ENCODE measurements at places on chromosomes 6 and 20.

- DNase-seq, result no peak
These were observed 164.3 kb downstream of the RPS12 start for GRCh38 chr6:132978685-132979084.

DNA sequence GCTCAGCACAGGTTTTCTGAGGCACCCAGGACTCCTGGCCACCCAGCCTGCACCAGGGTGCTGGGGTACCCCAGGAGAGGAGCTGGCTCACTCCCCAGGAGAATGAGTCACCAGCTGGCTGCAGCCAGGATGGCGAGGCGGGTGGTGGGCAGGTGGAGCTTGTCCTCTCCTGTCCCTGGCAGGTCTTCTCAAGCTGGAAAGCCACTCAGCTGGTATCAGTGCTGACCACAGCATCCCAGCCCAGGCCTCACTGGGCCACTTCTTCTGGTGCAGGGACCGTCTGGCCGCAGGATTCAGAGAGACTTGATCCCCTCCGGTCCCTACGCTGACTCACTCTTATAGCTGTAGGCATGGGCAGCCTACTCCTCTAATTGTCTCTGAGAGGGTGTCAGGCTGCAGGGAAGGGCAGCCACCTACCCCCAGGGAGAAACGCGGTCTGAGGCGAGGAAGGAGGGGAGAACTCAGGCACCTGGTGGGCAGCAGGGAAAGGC is 22.2 kb downstream of the TFEB start:
- no peak for DNase-seq

DNA sequence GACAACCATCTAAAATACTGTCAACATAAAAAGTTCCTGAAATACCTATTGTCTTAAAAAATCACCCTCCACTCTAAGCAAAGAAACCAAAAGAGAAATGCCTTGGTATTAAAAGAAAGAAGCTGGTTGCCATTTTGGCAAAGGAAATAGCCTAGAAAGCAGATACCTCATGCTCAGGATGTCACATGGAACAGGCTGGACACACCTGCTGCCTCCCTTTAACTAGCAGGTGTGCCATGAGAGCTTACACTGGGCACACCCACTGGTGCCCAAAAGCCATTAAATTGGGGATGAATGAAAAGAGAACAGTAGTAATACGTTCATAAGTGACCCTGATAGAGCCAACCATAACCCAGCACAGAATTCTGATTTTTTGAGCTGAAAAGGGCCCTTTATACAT is 1.5 kb downstream of the SLC23A2 start:
- DNase-seq, result no peak

DNA sequence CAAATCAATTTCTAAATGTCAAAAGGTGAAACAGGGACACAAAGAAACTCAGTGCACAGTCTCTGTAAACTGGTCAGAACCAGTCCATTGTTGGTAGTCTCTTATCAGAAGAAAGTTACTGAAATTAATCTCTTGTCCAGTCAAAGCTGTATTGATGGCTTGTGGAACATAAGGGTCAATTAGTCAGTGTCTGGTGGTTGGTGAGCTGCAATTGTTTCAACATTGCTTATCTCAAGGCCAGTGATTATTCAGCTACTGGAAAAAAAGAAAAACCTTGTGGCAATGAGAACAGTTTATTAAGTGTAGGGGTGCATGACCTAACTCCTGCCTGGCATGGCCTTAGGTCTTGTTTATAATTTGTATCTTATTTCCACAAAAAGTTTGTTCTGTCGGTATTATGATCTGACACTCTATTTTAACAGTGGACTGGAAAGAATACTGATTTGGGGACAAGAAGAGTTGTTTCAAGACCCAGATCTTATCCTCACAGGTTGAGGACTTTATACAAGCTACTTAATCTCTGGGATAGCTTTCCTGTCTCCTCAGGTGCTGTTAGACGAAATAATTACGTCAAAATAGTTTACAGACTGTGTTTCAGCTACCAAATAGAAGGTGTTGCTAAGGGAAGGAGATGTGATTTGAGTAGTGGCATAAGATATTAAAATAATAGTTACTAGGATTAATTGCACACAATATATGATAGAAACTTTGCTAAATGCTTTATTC is 520.0 kb upstream of the IRAK1BP1 start:
- no peak for DNase-seq

- DNase-seq, result no peak
These were observed 336.9 kb downstream of the BTBD9 start for GRCh38 chr6:38302838-38303237.

DNA sequence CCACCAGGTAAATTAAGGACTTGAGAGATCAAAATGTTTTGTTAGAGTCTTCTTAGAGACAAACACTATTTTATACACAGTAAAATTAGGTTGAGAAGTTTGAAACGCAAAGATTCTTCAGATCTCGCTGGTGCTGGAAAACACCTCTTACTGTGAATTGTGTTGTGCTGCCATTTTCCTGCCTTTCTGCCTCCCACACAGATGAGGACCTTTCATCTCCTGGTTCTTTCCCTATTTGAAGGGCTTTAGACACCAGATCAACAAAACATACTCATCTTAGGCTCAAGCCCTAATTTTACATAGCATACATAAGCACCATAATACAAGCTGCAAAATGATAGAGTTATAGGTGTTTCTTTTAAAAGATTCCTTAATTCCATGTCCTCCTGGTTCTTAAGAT is 18.6 kb downstream of the STAU1 start:
- no peak for DNase-seq

GRCh38 chr6:32882879-32883250 is 28.9 kb downstream of the PSMB9 start:
- no peak for DNase-seq

DNA sequence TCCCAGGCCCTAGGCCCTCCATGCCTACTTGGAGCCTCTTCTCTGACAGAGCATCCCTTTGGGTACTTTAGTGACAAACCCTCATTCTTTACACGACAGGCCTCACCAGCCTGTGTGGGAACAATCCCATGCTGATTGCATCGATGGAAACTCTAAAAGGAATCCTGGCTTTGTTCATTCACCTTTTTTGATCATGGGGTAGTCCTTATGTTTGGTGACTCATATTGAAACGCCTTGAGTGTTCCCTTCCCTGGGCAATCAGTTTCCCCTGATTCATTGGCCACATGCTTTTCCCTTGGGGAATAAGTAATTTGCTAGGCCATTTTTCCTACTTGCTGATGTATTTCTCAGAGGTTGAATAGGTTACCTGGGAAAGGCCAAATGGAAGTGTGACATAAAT is 14.7 kb upstream of the TNFAIP3 start:
- no peak for DNase-seq

- no peak for DNase-seq
These were observed 1058.0 kb upstream of the FLRT3 start for GRCh38 chr20:15395457-15395856.

DNA sequence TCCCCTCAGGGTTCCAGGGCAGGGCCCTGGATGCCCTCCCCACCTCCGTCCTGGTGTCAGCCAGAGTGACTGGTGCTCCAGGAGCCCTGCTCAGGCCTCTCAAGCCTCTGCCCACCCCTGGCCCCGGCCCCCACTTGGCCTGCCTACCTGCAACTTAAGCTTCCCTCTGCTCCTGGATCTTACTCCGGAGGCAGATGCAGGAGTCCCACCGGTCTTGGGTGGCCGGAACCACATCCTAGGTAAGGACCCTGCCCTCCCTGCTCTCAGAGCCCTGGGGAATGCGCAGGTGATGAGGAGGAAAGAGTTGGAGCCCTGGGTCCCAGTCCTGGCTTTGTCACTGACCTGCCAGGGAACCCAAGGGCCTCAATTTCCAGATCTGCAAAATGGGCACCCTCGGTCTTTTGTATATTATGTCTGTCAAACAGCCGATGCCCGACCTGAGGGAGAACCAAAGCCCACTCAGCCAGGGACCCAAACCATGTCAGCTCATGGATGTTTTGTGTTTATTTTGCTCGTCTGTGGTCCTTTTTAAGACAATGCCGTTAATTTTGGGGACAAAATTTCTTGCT is 34.5 kb upstream of the BPIFA2 start:
- no peak for DNase-seq

DNA sequence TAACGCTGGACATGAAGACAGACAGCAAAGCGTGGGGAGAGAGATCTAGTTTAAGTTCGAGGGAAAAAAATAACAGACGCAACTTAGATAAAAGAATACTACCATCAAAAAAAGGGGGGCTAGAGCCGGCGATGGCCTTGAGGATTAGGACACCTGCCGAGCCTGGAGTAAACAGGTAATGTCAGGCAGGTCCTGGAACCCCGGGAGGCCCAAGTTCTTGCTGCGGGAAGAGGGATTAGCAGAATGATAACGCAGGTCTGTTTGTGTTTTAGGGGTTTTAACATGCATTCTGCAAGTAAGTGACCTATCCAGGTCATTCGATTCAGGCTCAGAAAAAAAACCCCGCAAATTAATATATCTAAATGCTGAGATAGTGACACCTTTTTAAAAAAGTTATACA is 754 bp upstream of the TMEM170B start:
- DNase-seq, result no peak

DNA sequence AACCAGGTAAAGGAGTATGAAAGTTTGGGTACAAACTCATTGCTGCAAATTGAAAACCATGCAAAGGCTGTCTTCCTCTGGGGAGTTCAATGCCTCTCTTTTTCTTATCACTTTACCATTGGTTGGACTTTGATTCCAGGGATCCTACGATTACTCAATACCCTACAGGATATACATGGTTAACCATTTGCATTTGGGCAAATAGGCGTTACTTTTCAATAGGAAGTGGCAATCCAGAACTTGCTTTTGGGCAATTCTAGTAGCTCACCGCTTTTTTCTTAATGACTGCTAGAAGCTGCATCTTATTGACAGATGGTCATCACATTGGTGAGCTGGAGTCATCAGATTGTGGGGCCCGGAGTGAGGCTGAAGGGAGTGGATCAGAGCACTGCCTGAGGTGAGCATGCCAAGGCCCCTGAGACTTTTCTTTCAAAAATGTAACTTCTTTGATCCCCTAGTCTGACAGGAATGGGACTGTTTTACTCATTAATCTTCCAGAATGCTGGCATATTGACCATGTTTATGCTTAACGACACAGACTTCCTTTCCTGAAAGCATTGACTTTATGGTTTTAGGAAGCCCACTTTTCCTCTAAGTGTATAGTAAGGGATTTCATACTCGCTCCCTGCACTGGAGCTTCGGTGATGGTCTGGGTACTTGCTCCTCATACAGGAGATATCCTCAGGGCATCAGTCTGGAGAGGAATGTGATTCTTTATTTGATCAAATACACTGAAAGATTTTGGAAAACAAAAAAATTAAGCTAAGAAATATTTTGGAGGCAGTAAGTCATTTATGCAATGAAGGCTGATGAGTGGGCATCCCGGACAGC is at the start of gene CCR6:
Gene CCR6, plus strand, starts transcription at position 270 of the 831 bp plus-strand sequence. CDS start 13,039 bp downstream, outside the sequence.
- DNase-seq, result no peak

- DNase-seq, result no peak
These were observed 15.9 kb downstream of the GLYATL3 start for GRCh38 chr6:49515485-49516146.

GRCh38 chr20:33841436-33841799 is 30.3 kb downstream of the CHMP4B start:
- no peak for DNase-seq

DNA sequence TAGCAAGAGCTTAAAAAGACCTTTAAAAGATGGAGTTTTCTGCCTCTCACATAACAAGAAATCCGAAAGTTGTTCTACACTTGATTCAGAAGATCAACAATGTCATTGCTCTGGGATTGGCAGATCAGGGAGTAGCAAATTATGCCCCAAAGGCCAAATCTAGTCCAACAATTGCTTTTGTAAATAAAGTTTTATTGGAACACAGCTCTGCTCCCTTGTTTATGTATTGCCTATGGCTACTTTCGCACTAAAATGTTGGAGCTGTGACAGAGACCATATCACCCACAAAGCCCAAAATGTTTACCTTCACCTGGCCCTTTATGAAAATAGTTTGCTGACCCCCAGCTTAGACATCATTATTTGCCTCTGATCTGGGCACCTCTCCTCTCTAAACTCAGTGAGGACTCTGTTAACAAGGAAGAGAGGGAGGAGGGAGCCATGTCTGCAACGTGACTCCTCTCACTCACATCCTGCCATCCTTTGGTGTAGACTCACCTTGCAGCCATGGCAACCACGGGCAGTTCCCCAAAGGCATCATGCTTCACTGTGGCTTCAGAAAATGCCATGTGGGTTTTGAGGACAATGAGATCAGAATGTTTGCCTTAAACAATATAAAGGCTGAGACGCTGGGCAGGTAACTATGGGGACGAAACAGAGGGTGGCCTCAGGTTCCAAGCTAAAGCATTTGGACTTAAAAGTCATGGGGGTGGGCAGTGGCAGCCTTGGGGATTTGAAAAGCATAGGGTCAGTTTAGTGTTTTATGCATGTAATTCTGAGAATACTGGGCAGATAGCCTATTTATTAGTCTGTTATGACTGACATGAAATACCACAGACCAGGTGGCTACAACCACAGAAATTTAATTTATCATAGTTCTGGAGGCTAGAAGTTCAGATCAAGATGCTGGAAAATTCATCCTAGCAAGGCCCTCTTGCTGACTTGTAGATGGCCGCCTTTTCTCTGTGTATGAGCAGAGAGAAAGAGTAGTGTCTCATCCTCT is 149.7 kb upstream of the TNFAIP3 start:
- peak; percentile 87 for DNase-seq

DNA sequence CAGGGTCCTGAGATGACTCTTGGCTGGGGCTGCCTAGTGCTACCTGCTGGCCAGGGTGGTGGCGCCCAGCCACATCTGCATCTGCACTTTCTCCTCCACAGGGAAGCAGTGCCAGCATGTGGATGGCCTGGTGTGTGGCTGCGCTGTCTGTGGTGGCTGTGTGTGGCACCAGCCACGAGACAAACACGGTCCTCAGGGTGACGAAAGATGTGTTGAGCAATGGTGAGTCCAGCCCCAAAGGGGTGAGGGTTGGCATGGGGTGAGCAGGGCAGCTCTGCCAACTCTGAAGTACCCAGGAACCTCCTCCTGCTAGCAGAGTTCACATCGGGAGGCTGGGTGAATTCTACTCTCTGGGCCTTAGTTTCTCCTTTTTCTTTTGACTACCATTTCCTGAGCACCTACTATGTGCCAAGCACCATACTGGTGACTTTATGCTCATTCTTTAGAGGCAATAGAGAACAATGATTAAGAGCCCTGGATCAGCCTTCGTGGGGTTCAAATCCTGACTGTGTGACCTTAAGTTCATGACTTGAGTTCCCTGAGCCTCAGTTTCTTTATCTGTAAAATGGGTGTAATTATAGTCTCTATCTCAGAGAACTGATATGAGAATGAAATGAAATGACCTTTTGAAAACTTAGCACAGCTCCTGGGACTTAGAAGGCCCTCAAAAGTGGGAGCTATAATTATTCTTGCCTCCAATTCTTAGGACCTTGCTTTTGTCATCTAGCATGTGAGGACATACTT is 2.1 kb downstream of the BPIFB4 start:
- DNase-seq, result no peak

GRCh38 chr20:51637241-51637640 is 94.7 kb upstream of the NFATC2 start:
- no peak for DNase-seq

DNA sequence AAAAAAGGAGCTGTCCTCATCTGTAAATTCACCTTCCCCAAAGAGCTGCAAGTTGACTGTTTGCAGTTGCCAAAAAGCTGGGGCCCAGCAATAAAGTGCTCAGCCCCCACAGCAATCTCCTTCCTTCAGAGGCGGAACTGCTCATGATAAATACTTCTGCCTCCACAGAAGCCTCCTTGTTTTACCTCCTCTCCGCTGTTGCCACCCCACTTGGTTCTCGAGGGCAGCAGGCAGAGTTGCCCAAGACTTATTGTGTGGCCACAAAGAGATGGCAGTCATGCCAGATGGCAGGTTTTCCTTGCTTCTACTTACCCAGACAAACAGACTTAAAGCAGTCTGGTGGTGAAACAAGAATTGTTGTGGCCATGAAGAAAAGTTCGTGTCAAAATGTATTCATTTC is 66.3 kb downstream of the SLX4IP start:
- DNase-seq, result no peak

- no peak for DNase-seq
These were observed 135.2 kb upstream of the PRL start for GRCh38 chr6:22432060-22432459.

GRCh38 chr6:37696220-37696840 is 1.4 kb downstream of the MDGA1 start:
- DNase-seq, result no peak

Measured in epithelial cell of prostate (primary cell).